ENCODE measurements at places on chromosomes 11 and 22.

- no peak for DNase-seq
These were observed 342.3 kb downstream of the CADM1 start for GRCh38 chr11:115161876-115162275.

GRCh38 chr22:44860311-44860710 is 107.9 kb downstream of the ARHGAP8 start:
- DNase-seq = no peak

DNA sequence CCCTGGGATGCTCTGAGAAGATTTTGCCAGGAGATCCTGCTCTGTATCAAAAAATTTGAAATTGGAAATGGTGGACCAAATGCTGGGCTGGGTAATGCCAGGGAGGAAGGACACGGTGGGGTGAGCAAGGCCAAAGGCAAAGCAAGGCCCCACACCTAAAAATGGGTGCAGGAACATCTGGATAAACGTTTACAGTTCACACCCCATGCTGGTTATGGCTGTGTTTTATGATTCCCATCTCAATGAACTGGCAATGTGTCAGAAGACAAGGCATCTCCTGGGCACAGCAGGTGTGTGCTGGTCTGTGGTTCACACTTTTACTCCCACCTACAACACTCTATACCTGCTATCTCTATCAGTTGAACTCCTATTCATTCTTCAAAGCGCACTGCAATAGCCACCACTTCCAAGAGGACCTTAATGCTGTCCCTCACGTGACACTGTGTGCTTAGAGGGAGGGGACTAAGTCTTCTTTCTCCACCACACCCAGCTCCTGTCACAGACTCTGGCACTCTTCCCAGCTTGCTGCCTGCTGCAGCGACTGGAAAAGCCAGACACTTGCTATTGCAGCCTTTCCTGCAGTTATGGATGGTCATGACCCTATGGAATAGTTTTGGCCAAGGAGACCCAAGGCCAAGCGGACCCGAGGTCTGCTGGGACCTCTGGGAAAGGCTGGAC is 277.5 kb downstream of the CTTN start:
- DNase-seq = no peak

GRCh38 chr11:44556735-44557409 is 8.6 kb upstream of the CD82 start:
- peak; percentile 52 for DNase-seq

- DNase-seq = peak; percentile 14
These were observed 24.6 kb downstream of the MRGPRD start for GRCh38 chr11:68956142-68956541.

DNA sequence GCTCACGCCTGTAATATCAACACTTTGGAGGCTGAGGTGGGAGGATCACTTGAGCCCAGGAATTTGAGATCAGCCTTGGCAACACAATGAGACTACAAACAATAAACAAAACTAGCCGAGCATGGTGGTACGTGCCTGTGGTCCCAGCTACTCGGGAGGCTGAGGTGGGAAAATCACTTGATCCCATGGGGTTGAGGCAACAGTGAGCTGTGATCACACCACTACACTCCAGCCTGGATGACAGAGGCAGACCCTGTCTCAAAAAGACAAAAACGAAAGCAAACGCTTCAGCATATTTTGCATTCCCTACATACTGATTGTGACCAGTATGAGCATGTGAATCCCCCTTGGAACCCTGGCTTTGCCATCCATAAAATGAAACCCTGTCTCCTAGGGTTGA is 33.9 kb upstream of the MN1 start:
- DNase-seq = no peak

DNA sequence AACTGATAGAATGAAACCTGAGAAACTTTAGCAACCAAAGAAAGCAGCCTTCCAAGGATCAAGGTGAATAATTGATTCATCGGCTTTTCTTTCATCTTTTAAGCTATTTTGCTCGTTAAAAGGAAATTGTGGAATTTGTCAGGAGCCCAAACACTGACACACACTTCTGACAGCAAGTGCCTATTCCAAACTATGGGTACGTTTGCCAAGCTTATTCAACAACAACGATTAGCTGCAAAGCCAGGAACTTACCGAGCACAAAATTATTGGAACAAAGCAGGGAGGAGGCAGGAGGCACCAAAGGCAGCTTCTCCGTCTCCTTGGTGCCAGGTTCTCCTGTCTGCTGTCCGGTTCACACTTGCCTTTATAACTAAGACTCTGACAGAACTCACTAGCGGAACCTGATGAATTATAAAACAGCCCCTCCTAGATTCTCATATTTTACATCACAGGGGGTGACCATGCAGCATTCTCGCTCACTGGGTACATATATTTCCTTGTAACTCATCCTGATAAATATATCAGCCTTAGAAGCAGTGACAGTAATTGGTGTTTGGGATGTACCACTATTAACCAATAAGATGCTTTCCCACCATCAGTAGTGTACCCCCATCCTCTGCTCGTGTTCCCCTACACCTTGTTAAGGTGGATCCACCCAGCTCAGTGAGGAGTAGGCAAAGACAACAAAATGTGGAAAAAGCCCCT is 395.9 kb upstream of the CCDC90B start:
- no peak for DNase-seq

DNA sequence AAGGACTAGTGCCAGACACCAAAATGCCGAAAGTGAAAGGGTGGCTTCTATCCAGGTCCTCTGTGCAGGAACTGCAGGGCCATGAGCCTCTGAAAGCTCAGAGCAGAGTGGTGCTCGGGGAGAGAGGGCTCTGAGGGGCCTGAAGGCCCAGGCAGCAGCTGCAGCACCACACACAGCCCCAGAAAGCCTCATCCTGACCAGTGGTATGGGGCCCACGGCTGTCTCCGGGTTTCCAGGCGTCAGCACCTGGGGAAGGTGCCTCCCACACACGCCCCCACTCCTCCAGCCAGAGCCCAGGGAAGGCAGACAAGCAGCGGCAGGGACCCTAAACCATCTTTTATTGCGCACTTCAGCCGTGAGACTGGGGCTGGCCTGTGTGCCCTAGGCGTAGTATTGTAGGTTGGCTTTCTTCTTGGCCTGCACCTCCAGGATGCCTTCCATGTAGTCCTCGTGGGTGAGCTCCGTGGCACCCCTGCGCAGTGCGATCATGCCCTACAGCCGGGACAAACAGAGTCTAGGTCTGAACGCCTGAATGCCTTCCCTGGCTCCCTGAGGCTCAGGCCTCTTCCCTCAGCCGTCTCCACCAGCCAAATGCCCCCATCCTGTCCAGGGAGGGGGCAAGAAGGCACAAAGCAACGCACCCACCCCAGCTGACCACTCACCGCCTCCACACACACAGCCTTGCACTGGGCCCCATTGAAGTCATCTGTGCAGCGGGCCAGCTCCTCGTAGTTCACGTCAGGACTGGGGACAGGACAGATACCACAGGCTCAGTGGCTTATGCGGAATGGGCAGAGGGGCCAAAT is 7.6 kb downstream of the PSMC3 start:
- DNase-seq = no peak

DNA sequence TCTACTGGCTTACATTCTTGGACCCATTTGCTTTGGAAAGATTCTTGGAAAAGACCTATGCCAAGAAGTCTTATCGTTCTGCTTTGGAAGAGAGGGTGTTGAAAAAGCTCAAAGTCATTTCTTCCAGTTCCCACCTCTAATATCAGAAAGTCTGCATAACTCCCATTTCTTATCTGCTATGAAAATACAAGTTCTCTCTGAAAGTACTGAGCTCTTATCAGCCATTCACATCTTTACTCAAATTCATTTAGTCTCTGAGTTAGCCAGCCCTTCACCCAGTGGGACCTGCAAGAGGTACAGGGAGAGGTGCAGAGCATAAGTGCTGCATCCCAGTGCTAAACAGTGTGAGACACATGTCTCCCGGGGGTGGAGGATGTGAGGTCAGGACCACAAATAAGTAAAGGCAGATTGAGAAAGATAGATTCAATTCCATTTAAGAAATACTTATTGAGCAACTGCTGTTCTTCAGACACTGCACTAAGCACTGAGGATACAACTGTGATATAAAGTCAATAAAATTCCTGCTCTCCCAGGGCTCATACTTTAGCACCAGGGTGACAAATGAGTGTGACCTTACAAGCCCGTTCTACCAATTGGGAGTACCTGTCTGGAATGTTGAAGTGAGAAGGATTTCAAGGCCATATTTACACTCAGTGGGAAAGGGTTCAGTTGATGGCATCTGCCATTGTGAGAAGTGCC is 76.7 kb downstream of the PISD start:
- no peak for DNase-seq

- no peak for DNase-seq
These were observed 9.9 kb upstream of the KCNJ5 start for GRCh38 chr11:128881221-128881620.

- DNase-seq = no peak
These were observed 4.3 kb upstream of the TEAD1 start for GRCh38 chr11:12669930-12670329.

GRCh38 chr22:29838599-29838956 is 504 bp upstream of the ASCC2 start:
- DNase-seq = no peak

- DNase-seq = no peak
These were observed 1.5 kb downstream of the SYT12 start for GRCh38 chr11:67024410-67024809.

- no peak for DNase-seq
These were observed 50.8 kb downstream of the DHCR7 start for GRCh38 chr11:71397331-71397860.

DNA sequence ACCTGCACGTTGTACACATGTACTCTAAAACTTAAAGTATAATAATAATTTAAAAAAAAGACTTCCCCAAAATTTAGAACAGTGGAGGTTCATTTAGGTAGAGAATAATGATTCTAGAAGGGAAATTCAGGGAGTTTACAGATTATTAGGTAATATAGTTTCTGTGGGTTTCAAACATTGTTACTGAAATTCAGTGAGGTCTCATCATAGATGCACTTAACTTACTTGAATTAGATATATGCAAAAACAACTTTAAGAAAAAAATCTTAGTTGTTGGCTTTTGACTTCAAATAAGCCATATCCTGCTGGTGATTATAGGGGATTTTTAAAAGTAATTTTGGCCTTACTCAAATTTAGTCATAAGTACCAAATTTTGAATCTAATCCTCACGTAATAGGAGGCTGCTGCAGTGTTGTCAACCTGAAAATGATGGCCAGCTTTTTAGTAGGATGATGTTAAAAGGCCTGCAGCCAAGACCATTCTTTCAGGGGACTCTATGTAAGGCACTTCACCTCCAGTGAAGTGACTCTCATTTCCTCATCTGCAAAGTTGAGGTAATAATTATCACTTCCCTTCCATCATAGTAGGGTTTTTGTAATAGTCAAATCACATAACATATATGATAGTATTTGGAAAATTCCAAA is 42.5 kb upstream of the KCNA4 start:
- DNase-seq = no peak

DNA sequence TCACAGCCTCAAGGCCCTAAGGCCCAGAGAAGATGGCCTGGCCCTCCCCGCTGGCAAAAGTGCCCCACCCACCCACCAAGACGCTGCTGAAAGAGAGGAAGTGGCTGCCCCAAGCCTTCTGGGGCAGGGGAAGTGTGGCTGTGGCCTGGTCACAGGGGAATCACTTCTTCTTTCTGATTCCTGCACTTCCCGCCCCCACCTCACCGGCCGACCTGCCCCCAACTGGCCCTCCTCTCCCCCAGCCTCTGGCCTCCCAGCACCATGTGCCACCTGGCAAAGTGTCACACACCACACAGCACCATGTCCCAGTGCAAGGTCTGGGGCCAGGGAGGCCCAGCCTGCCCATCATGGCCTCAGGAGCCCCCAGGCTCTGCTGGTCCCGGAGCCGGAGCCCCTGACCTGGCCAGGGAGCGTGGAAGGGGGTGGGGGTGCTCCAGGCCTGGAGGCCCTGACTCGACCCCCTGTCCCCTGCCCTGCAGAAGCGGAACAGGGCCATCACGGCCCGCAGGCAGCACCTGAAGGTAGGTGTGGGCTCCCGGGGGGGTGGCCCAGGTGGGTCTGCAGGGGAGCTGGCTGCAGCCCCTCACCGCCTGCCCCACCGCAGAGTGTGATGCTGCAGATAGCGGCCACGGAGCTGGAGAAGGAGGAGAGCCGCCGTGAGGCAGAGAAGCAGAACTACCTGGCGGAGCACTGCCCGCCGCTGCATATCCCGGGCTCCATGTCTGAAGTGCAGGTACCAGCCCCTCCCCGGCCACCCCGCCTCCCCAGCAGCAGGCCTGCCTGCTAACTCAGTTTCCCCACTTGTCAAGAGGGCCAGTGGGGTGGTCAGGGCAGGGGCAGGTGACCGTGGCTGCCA is 1.4 kb downstream of the TNNI2 start:
- no peak for DNase-seq

- no peak for DNase-seq
These were observed 63.7 kb upstream of the HORMAD2 start for GRCh38 chr22:30016596-30016995.

DNA sequence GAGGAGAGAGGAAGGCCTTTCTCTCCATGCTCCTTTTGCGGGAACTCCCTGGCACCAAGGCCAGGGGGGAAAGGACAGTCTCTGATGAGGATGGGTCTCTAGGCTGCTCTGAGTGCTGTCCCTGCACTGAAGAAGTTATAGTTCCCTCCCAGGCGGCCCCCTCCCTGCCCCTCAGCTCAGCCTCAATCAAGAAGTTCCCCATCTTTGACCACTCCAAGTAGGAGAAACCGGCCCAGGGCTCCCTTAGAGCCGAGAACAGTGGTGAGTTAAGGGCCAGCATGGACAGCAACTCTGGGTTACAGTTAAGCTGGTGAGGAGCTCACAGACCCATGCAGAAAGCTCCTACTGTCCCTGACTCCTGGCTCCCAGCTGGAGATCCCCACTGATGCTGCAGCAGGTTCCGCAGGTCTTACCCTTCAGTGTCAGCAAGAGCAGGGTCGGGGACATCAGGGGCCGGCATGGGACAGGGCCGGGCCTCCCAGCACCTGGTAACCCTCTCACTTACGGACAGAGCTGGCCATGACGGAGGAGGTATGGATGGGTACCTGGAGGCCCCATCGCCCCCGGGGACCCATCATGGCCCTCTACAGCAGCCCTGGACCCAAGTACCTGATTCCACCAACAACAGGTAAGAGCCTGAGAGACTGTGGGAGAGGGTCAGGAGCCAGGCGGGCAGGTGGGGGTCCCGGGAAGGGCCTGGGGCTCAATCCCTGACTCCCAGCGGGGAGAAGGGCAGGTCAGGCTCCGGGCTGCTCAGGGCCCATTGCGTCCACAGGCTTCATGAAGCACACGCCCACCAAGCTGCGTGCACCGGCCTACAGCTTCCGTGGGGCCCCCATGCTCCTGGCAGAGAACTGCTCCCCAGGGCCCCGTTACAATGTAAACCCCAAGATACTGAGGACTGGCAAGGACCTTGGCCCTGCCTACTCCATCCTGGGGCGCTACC is 4.2 kb downstream of the SCGB1C1 start:
- no peak for DNase-seq

DNA sequence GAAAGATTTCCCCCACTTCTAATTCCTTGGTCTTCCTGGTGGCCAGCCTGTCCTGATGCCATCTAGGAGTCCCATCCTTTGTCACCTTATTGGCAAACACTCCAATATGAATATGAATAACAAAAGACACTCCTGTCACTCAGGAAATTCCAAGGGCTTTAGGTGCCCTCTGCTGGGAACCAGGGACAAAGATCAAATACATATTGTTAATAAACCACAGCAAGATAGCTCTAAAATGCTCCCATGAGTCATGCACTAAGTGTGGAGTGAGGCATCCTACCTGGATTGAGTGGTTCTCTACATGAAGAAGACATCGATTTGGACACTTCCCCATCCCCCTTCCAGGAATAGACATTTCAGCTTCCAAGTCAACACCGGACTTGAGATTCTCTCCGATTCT is 823.6 kb downstream of the TBC1D22A start:
- DNase-seq = no peak

- DNase-seq = no peak
These were observed 136.0 kb downstream of the FEZ1 start for GRCh38 chr11:125360066-125360465.

GRCh38 chr22:20771918-20772625 is 1.8 kb upstream of the SERPIND1 start:
- DNase-seq = no peak
